ENCODE measurements at places on chromosomes 4 and X.

GRCh38 chrX:119604766-119605463 is 1.3 kb downstream of the NKRF start:
- no peak for DNase-seq

GRCh38 chr4:76174216-76174615 is 26.0 kb upstream of the NUP54 start:
- DNase-seq: no peak

- no peak for DNase-seq
Measured at GRCh38 chr4:139887376-139887802, 221.8 kb downstream of the MGST2 start.

GRCh38 chrX:12480956-12481355 is 310.3 kb upstream of the PRPS2 start:
- DNase-seq: no peak

All from dorsolateral prefrontal cortex (tissue), 122 donors.